ENCODE measurements at places on chromosomes 13 and 19.

- no peak for DNase-seq
These were observed 311.3 kb downstream of the FGF14 start for GRCh38 chr13:102090532-102090931.

- DNase-seq, result no peak
These were observed 10.5 kb downstream of the STOML3 start for GRCh38 chr13:38979891-38980749.

DNA sequence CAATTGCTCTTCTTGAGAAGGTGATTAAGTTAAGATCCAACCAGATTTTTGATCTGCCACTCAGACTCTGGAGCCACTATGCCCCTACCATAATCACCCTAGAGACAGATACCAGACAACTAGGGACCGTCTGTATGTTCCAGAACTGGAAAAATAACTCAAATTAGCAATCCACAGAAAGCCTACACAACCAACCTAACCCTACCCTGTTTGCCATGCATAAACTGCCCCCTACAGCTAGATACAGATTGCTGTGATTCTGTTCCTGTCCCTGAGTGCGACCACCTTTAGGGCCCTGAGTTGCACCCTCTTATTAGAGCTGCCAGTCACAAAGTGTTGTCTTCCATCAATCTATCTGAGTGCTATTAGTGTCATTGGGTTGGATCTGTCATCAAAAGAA lies 929.8 kb upstream of the SLITRK1 start:
- DNase-seq, result no peak

DNA sequence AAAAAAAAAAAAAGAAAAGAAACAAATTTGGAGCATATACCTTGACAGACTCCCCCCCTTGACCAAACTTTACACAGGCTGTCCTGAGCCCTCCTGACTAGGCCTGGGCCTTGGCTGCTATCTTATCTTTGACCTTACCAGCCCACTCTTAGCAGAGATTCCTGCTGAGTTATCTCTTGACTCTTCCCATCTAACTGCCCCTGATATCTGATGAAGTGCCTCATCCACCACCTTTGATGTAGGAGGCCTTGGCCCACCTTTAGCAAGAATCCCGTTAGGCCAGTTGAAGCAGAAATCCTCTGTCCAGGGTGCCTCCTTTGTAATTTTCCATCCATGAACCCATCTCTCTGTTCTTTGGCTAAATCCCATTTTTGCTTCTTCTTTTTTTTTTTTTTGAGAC lies 43.6 kb downstream of the NLRP12 start:
- DNase-seq, result no peak

GRCh38 chr13:55410398-55411330 lies 1730.1 kb upstream of the PRR20A start:
- DNase-seq, result no peak

GRCh38 chr19:871446-872265 lies 12.2 kb downstream of the CFD start:
- DNase-seq, result peak; percentile 23

GRCh38 chr13:48302871-48303358 lies 636 bp upstream of the RB1 start:
- DNase-seq, result no peak

DNA sequence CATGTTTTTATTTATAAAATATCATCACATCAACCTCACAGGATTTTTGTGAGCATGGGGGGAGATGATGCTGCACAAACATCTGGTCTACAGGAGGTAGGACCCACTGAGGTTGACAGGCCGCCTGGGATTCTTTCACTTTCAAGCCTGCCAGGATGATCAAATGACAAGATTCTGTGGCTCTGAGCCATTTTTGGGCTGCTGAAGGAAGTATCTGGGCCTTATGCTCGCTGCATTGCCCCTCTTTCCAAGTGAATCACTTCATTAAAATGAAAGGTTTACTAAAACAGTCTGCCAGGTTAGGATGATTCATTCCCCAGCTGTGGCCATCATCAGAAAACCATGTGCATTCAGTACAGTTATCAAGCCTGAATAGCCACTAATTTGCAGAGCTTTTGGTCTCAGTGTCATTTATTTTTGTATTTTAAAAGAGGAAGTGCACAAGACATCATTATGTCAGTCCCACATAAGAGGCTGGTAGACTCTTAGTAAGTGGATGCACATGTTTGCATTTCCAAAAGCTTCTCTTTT lies 34.4 kb downstream of the STARD13 start:
- no peak for DNase-seq

DNA sequence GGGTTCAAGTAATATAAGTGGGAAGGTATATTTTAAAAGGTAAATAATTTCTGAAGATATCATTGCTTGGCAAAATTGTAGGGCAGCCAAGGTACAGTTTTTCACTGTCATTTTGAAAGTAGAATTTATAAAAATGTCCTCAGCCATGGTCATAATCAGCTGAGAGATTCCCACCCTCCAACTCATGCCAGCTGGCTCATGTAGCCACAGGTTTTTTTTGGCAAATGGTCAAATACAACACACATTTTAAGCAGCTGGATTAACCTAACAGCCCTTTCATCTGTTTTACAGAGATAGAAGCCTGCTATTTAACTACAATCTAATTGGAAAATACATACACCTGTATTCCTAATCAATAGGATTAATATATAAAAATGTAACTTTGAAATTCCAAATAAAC lies 619.2 kb upstream of the SGCG start:
- no peak for DNase-seq

DNA sequence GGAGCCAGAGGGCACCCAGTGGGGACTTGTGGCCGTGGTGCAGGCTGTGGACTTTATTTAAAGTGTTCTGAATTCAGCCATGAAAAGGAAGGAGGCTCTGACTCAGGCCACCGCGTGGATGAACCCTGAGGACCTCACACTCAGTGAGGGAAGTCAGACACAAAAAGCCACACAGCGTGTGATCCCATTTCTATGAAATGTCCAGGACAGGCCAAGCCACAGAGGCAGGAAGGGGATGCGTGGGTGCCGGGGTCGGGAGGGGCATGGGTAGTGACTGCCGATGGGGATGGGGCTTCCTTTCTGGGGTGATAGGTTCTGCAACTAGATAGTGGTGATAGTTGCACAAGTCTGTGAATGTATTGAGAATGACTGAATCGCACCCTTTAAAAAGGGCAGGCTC lies 8.7 kb upstream of the ZBTB7A start:
- peak; percentile 63 for DNase-seq

- no peak for DNase-seq
These were observed 133.8 kb downstream of the MRPL57 start for GRCh38 chr13:21310220-21310619.

DNA sequence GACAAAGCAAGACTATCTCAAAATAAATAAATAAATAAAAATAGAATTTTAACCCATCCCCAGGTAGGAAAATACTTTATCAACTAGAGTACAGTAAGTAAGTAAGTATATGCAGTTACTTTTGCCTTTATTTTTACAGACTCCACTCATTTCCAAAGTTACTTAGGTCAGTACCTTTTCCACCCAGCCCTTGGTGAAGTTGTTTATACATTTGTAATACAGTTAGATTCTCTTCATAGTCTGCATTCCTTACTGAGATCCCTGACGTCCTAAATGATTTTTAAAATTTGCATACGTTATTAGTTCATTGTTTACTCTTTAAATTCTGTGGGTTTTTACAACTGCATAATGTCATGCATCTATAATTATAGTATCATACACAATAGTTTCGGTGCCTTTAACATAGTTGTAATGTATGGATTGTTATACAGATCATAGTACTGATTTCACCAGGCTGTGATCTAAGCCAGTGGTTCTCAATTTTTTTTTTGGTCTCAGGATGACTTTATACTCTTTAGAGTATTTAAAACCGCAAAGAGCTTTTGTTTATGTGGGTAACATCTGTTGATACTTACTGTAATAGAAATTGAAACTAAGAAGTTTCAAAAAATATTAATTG lies 10.4 kb downstream of the SETDB2 start:
- no peak for DNase-seq

GRCh38 chr13:27226991-27227390 lies 24.4 kb upstream of the RPL21 start:
- DNase-seq, result no peak

GRCh38 chr19:13849991-13850909 lies 26.7 kb upstream of the NANOS3 start:
- DNase-seq, result peak; percentile 85

DNA sequence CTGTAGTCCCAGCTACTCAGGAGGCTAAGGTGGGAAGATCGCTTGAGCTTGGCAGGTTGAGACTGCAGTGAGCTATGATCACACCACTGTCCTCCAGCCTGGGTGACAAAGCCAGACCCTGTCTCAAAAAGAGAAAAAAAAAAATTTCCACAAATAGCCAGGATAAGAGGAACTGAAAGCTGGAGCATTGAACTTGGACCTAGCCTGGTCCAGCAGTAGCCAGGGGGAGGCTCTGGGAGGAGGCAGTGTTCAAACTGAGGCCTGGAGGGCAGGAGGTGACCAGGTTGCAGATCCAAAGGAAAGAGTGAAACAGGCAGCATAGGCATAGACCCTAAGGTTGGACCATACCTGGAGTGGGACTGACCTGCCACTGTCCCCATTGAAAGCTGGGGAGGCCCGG lies 26.9 kb upstream of the PIK3R2 start:
- DNase-seq, result no peak

GRCh38 chr13:73960474-73960873 lies 173.7 kb downstream of the KLF12 start:
- DNase-seq, result no peak

- DNase-seq, result no peak
These were observed 518 bp downstream of the FLT3LG start for GRCh38 chr19:49474542-49474924.

- no peak for DNase-seq
These were observed 295.8 kb downstream of the COG6 start for GRCh38 chr13:39951301-39951700.

DNA sequence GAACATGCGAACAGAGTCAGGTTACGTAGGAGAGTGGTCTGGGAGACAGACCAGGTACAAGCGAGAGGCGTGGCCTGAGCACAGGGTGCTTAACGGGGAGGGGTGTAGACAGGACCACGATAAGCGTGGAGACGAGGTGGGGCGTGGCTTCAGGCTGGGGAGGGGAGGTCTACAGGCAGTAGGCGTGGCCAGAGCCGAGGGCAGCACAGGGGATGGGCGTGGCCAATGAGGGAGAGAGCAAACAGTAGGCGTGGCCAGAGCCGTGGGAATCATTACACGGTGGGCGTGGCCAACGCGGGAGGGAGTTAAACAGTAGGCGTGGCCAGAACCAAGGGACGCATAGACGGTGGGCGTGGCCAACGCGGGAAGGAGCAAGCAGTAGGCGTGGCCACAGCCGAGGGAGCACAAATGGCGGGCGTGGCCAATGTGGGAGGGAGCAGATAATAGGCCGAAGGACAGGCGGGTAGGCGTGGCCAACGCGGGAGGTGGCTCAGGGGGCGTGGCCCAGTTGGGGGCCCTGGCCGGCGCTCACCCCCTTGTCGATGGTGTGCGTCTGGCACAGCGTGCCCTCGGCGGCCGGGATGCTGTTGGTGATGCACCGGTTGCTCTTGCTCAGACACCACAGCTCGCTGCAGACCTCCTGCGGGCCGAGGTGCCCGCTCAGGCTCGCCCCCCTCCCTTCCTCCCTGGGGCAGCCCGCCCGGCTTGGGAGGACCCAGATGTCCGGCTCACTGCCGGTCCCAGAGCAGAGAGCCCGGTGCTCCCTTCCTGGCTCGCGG lies 15.2 kb upstream of the MYO1F start:
- peak; percentile 96 for DNase-seq

DNA sequence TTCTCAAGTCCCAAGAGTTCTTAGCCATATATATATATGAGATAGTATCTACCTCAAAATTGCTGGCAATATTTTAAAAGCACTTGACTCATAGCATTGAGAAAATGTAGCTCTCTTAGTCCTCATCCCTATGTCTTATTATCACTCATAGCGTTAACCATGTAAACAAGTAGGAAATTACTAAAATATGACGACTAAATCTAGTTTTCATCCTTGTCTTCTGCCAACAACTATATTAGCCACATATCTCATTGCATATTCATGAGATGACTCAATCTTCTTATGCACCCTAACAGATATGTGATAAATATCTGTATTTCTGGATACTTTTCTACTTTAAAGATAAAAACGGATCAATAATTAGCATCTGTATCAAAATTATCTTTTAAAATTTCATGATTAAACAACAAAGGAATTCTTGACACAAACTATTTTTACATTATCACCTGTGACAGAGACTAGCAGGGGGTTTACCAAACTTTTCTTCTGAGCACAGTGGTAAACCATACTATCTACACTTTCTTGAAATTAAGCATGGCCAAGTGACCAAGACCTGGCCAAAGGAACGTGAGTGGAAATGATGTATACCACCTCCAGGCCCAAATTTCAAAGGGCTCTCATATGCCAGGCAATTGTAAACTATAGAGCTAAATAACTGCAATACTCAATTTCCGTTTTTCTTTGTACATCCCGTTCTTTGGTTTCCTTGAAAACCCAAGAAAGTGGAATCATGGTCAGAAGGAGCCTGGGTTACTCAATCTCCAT lies 45.7 kb downstream of the ZC3H13 start:
- no peak for DNase-seq

DNA sequence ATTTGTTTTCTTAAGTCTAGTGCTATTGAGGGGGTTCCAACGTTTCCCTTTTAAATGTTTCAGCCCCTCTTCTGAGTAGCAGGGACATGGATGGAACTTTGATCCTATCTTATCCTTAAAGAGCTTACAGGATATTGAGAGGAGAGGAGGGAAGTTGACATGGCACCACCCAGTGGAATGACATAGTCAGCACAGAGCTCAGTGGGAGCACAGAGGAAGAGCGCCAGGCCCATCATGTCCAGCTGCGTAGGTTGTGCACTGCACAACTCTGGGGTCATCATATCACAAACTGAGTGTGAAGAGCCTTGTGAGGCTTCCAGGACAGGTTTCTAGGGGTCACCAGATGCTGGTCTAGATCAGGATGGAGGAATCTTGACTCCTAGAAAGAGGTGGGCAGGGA lies 4.6 kb upstream of the CDC42EP5 start:
- no peak for DNase-seq

- no peak for DNase-seq
These were observed 123.3 kb downstream of the RAB20 start for GRCh38 chr13:110438211-110438610.

DNA sequence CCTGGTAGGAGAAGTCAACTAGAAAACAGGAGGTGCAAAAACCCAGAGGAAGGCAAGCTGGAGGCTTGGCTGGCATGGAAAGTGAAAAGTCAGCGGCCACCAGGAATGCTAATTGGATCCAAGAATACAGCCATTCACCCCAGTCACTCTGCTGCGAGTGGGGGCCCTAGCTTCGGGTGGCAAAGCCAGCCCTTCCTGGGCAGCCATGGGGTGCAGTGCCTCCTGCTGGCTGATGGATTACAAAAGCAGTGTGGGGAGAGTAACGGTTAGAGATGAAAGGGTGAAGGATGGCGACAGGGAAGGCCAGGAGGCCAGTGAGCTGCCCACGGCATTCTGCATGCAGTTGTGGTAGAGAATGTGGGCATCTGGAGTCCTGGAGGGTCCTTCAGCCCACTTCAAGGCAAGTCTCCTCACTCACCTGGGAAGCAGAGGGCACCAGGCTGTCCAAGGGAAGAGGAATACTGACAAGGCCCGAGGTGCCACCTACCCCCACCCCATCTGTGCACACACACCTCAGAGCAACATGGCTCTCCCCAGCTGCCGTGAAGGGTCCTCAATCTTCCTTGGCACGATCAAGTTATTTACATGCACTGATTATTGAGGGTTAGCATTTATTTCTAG lies 20.3 kb upstream of the EPHX3 start:
- no peak for DNase-seq

Measured in stimulated activated naive CD8-positive, alpha-beta T cell treated with anti-CD3 and anti-CD28 coated beads, Interleukin-15, Interleukin-2, amounts not matched to agents 100 U/mL and 50 U/mL, for 24 hours (primary cell).